GF-D8 (cell line): ENCODE measurements at places on chromosomes 16 and 17.
A peak's percentile ranks its signal among the peaks of the same experiment; 100 is the strongest.

DNA sequence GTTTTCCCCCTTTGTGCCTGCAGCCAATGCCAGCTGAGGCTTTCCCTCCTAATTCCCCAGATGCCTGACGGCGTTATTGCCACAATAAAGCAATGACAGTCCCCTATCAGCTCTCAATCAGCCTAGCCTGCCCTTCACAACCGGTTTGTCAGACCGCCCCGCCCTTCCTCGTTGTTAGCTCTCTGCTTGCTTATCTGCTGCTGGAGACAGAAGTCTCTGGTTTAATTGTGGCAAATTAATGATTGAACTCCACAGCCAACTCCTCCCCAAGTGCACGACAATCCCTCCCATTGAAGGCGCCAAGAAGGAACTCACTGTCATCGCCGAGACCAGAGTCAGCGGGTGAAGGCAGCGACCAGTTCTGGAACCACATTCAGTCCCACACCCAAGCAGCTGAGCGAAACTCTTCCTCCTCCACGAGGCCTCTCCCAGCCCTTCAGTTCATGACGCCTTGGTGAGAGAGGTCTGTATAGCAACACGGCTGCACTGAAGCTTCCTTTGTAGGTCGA is 474.4 kb downstream of the SLC39A11 start:
- DNase-seq = no peak

- DNase-seq = peak; percentile 34
Measured at GRCh38 chr17:39231591-39232551, 6.1 kb upstream of the STAC2 start.

DNA sequence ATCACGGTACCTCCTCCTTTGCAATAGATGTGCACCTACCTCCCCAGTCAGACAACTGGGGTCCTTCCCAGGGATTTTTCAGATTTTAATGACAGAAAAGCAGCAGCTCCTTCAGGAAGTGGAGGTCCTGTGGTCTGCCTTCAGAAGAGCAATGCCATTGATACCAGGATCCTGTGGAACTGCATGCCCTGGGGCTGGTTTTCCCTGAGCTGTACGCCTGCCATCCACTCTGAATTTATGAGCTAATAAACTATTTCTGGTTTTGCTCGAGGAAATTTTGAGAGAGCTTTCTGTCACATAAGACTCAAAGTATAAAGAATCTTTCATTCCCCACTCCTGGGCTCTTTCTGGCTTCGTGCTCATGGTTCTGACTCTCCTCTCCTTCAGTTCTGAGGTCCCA is 10.0 kb upstream of the CCL23 start:
- DNase-seq = no peak

DNA sequence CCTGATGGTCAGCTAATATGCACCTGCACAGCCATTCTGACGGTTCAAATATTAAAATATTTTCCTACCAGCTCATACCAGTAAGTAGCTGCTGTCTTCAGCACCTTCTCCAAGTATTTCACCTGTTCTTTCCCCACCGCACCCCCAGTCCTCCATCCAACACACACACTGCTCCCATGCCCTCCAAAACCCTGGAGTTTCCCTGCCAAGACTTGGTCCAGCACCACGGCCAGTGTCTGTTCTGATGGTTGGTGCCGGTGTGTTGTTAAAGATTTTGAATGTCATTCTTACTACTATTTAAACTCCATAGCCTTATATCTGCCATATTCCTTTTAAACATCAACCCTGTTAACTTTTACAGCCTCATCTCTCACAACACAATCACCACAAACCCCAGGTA is 142.4 kb downstream of the GSG1L start:
- no peak for DNase-seq

DNA sequence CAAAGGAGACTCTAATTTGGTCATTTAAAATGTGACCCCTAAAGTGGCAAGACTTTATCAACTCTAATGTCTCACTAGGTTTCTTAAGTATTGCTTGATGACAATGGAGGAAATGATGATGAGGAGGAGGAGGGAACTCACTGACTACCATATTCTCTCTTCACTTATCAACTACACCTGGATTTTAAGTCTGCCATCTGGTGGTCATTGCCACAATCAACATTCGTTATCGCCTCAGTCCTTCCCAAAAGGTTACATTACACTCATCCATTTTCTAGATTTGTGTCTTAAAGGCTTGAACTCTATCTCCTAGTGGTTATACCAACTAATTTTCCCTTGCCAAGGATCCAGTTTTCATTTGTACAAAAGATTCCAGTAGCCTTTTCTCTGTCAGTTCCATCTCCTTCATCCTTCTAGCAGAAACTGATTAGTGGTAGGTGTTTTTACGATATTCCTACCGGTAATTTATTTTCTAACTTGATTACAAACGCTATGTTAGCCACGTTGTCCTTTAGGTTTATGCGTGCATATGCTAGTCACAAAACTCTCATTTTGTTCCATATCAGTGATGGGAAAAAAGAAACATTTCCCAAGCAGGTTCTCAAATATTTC is 114.6 kb upstream of the NOG start:
- no peak for DNase-seq

DNA sequence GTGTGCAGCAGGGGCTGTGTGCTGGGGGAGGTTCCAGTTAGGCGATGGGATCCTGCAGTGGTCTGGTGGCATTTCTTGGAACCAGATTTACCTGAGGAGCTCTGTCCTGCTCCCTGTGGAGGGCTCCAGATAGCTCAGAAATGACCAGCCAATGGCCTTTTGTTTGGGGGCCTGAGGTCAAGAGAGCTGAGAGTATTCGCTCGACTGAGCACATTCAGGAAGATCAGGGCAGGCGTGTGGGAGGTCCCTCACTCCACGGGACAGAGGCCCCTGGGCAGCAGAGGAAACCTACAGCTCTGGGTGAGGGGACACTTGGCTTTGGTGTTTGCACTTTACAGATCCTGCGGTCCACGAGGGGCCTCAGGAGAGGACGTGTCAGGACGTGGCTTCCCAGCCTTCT is 18.2 kb downstream of the DEF8 start:
- DNase-seq = no peak

DNA sequence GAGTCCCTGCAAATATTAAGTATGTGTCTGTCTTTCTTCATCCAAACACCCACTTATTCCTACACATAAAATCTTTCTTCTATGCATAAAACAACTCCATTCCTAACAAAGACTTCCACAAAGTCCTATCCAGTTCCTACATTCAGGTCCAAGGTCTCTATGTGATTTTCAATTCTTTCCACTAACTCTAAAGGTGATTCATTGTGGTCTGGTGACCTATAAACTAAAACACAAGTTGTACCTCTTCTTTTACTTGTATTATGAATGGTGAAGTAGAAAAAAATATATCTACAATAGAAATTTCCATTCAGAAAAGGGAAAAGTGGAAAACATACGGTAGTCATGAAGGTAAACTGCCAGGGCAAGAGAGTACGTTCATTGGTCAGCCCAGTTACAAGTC is 56.6 kb downstream of the USP32 start:
- no peak for DNase-seq

GRCh38 chr17:40750391-40750790 is 4.7 kb downstream of the KRT25 start:
- no peak for DNase-seq

GRCh38 chr17:28973425-28973824 is 22.1 kb upstream of the PHF12 start:
- DNase-seq = no peak

- DNase-seq = no peak
Measured at GRCh38 chr17:7235693-7236665, 1.7 kb upstream of the DVL2 start.

- no peak for DNase-seq
Measured at GRCh38 chr17:14845591-14846281, 419.4 kb downstream of the PMP22 start.

DNA sequence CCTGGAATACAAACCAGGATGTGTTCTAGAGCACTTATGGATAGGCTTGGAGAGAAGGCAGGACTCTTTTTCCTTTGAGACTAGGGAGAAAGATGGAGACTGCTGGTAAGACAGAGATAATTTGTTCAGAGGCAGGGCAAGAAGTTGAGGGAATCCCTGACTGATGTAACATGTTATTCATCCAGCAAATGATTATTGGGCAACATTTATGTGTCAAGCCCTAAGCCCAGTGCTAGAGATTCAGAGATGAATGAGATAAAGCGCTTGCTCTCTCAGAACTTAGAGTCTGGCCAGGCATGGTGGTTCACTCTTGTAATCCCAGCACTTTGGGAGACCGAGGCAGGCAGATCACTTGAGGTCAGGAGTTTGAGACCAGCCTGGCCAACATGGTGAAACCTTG is 47.8 kb upstream of the NUFIP2 start:
- no peak for DNase-seq
